ENCODE measurements at places on chromosomes 6 and 20. TPM values are rescaled to one million over a fixed set of nuclear protein-coding genes. Genes with fewer than 3 reads are reported as not detected.
A peak's percentile ranks its signal among the peaks of the same experiment; 100 is the strongest.

PLEKHG1 gene
- 35.0 TPM for total RNA-seq

SLC4A11 gene
- 8.6 TPM for total RNA-seq

DNAH8 gene
- total RNA-seq = not detected

EYA4 gene
- total RNA-seq = not detected

SOBP gene
- total RNA-seq = 0.14 TPM

SMPD2 gene
- total RNA-seq = 12.3 TPM

JPH2 gene
- total RNA-seq = 10.5 TPM

TFAP2A gene
- 8.7 TPM for total RNA-seq

PPP1R14C gene
- total RNA-seq = 2.4 TPM

LTA gene
- not detected for total RNA-seq

GRCh38 chr6:113457751-113458150 lies 399.4 kb upstream of the MARCKS start:
- H3K4me1 ChIP-seq = 0 out of 2 replicates have a peak, but pooled peaks cover 3% of the 10 kb centered on the region
- H3K27me3 ChIP-seq = no peaks in the 10 kb centered on the region
- no peaks in the 10 kb centered on the region for H3K36me3 ChIP-seq
- no peak overlapping the region for H3K27ac ChIP-seq

DNA sequence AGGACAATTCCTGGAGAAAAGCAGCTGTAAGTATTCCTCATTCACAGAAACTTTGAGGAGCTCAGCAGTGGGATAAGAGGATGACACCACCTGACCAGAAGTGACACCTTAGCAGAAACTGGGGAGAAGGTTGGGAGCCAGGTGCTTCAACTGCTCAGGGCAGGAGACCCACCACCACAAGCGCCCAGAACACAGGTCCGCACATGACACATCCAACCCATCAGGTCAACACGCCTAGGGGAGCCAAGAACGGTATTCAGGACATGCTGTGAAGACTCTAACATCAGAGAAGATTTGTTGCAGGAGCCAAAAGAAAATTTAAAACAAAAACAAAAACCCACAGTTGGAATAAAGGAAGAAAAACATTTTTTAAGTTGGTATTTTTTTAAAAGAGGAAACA lies 50.5 kb downstream of the SLC23A2 start:
- H3K4me3 ChIP-seq = no peak overlapping the region
- H3K36me3 ChIP-seq = no peaks in the 10 kb centered on the region
- no peaks in the 10 kb centered on the region for H3K27me3 ChIP-seq
- H3K4me1 ChIP-seq = no peaks in the 10 kb centered on the region
- no peak for DNase-seq
- H3K27ac ChIP-seq = no peak overlapping the region

DNA sequence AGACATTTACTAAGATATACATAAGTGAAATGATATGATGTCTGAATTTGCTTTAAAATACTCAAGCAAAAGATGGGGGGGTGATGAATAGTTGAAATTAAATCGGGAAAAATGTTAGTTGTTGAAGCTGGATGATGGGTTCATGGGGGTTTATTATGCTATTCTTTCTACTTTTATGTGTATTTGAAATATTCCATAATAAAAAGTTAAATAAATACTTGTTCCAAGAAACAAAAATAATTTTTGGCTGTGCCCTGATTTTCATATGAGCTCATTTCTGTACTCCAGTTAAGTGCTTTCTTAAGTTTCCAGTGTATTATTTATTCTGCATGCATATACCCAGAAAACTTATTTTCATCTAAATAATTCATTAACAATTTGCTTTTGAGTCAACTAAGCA lies 138.6 kb downstream of the AIG1 start:
- H3K36me3 ChIP-seq = no peaks in the 10 kb centered on the region
- H3K27me3 ChIP-seq = no peaks in the 10 kb centered on the region
- DNase-seq = no peak
- no peaks in the 10 kb centered on the region for H3K4me1 ChIP-seq

- no peak overlapping the region for H3K4me3 ChIP-seq
- no peaks in the 10 kb centered on the region for H3K36me3 ChIP-seq
- H3K27me3 ChIP-seq = no peaks in the 10 kb centered on the region
- no peaks in the 10 kb centered on the region for H3K4me1 ChIP-seq
Observed at GRCh38 chr6:166369782-166370181, 13.0 kb downstream of the MPC1 start.

- no peak overlapping the region for H3K27ac ChIP-seq
- no peaks in the 10 kb centered on the region for H3K27me3 ChIP-seq
- H3K4me3 ChIP-seq = no peak overlapping the region
- no peaks in the 10 kb centered on the region for H3K36me3 ChIP-seq
- peak; percentile 50 for DNase-seq
Observed at GRCh38 chr6:64012351-64013001, 376.9 kb downstream of the PHF3 start.

GRCh38 chr6:47147836-47148344 lies 105.8 kb upstream of the ADGRF1 start:
- no peaks in the 10 kb centered on the region for H3K36me3 ChIP-seq
- peaks cover 55% of the 10 kb centered on the region for H3K4me1 ChIP-seq
- no peak overlapping the region for H3K27ac ChIP-seq
- DNase-seq = no peak
- no peak overlapping the region for H3K4me3 ChIP-seq
- H3K27me3 ChIP-seq = no peaks in the 10 kb centered on the region

- no peak overlapping the region for H3K27ac ChIP-seq
- no peak overlapping the region for H3K4me3 ChIP-seq
- H3K4me1 ChIP-seq = no peaks in the 10 kb centered on the region
- H3K36me3 ChIP-seq = no peaks in the 10 kb centered on the region
- no peak for DNase-seq
- no peaks in the 10 kb centered on the region for H3K27me3 ChIP-seq
Observed at GRCh38 chr6:67839818-67840217, 795.3 kb upstream of the ADGRB3 start.

DNA sequence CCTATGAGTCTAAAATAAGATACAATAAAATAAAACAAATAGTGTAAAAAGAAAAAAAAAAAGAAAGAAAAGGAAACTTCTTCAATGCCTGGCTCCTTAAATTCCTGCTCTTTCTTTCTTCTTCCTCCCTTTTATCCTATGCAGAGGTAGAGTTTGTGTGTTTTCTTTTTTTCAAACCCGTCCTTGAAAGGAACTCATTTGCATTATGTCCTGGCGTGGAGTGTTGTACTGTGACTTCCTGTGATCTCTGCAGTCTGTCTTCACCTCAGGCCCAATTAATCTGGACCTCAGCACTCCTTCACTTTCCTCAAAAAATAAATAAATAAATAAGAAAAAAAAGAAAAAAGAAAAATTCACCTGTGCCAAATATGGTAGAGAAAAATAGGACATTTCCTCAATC lies 541.9 kb upstream of the SPTLC3 start:
- no peaks in the 10 kb centered on the region for H3K27me3 ChIP-seq
- DNase-seq = no peak
- H3K27ac ChIP-seq = no peak overlapping the region
- H3K36me3 ChIP-seq = no peaks in the 10 kb centered on the region
- no peaks in the 10 kb centered on the region for H3K4me1 ChIP-seq

DNA sequence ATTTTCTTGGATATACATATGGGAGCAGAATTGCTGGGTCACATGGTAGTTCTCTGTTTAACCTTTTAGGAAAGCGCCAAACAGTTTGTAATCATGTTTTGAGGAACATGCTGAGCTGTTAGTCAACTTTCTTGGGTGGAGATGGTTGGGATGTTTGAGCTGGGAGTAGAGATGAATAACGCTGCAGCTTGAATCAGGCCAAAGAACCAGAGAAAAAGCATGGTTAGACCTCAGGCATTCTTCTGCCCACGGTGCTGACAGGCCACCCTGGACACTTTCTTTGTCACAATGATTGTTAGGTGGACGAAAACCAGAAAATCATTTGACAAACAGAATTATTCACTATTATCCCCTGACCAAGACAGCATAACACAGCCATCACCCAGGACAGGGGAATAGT lies 66.8 kb downstream of the PRDM1 start:
- no peaks in the 10 kb centered on the region for H3K36me3 ChIP-seq
- H3K4me1 ChIP-seq = no peaks in the 10 kb centered on the region
- no peak for DNase-seq
- H3K27ac ChIP-seq = no peak overlapping the region
- H3K4me3 ChIP-seq = no peak overlapping the region

DNA sequence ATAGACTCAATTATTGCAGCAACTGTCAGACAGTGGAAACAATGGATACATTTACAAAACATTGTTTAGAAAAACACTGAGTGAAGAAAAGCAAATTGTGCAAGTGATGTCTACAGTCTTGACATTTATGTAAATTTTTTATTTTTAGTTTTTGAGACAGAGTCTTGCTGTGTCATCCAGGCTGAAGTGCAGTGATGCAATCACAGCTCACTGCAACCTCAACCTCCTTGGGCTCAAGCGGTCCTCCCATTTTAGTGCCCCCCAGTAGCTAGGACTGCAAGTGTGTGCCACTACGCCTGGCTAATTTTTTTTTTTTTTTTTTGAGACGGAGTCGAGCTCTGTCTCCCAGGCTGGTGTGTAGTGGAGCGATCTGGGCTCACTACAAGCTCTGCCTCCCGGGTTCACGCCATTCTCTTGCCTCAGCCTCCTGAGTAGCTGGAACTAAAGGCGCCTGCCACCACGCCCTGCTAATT lies 9.7 kb downstream of the CNBD2 start:
- no peaks in the 10 kb centered on the region for H3K36me3 ChIP-seq
- 0 out of 2 replicates have a peak, but pooled peaks cover 1% of the 10 kb centered on the region for H3K27me3 ChIP-seq
- H3K4me1 ChIP-seq = no peaks in the 10 kb centered on the region
- no peak for DNase-seq
- no peak overlapping the region for H3K27ac ChIP-seq
- no peak overlapping the region for H3K4me3 ChIP-seq

- no peak for DNase-seq
- no peaks in the 10 kb centered on the region for H3K27me3 ChIP-seq
- no peaks in the 10 kb centered on the region for H3K4me1 ChIP-seq
- no peak overlapping the region for H3K4me3 ChIP-seq
Observed at GRCh38 chr6:3778701-3779573, 27.4 kb upstream of the PXDC1 start.

- peaks cover 36% of the 10 kb centered on the region for H3K4me1 ChIP-seq
- no peak overlapping the region for H3K4me3 ChIP-seq
- no peaks in the 10 kb centered on the region for H3K36me3 ChIP-seq
- no peak overlapping the region for H3K27ac ChIP-seq
Observed at GRCh38 chr20:17602493-17602892, 32.6 kb downstream of the DSTN start.

GRCh38 chr6:130259557-130259956 lies 36.8 kb upstream of the SAMD3 start:
- H3K4me1 ChIP-seq = peaks cover 9% of the 10 kb centered on the region
- H3K4me3 ChIP-seq = no peak overlapping the region
- no peak for DNase-seq
- H3K36me3 ChIP-seq = peaks cover 2% of the 10 kb centered on the region

DNA sequence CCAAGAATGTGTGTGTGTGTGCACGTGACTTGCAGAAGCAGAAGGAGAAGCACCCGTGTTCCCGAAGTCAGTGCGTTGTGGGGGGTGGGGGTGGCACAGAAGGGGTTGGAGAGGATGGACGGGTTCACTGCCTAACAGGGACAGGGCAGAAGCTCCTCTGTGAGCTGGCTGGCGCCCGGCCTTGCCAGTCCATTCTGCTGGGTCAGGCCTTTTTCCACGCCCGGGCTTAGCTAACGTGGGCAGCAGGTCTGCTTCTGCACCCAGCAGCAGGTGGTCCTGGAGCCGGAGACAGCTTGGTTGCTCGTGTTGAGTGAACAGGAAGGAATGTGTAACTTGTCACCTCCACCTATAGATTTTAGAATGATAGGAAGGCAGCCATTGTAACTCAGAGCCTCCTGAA lies 374.4 kb downstream of the CDH4 start:
- H3K27ac ChIP-seq = no peak overlapping the region
- DNase-seq = no peak
- H3K4me1 ChIP-seq = no peaks in the 10 kb centered on the region
- H3K27me3 ChIP-seq = peaks cover 2% of the 10 kb centered on the region

DNA sequence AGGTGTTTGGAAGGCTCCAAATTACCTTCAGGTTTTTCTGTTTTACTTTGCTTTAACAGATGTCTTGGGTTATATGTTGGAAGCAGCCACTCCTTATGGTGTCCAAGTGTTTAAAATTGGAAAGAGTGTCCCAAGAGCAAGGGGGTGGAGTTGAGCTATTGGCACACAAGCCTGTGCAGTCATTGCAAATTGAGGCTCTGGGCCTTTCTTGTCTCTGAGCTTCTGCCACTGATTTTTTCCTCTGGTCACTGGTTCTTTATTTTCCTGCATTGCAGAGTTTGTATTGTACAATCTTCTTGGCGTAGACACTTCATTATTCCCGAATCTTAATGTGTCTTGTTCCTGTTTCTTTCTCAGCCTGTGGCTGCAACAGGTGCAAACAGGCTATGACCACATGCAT lies 598.8 kb downstream of the RNF144B start:
- H3K27ac ChIP-seq = no peak overlapping the region
- H3K4me3 ChIP-seq = no peak overlapping the region
- no peak for DNase-seq
- H3K36me3 ChIP-seq = no peaks in the 10 kb centered on the region
- H3K27me3 ChIP-seq = no peaks in the 10 kb centered on the region

- no peaks in the 10 kb centered on the region for H3K36me3 ChIP-seq
- DNase-seq = peak; percentile 67
- peaks cover 4% of the 10 kb centered on the region for H3K4me1 ChIP-seq
- no peak overlapping the region for H3K4me3 ChIP-seq
Observed at GRCh38 chr20:45044084-45044573, 56.8 kb downstream of the KCNS1 start.

DNA sequence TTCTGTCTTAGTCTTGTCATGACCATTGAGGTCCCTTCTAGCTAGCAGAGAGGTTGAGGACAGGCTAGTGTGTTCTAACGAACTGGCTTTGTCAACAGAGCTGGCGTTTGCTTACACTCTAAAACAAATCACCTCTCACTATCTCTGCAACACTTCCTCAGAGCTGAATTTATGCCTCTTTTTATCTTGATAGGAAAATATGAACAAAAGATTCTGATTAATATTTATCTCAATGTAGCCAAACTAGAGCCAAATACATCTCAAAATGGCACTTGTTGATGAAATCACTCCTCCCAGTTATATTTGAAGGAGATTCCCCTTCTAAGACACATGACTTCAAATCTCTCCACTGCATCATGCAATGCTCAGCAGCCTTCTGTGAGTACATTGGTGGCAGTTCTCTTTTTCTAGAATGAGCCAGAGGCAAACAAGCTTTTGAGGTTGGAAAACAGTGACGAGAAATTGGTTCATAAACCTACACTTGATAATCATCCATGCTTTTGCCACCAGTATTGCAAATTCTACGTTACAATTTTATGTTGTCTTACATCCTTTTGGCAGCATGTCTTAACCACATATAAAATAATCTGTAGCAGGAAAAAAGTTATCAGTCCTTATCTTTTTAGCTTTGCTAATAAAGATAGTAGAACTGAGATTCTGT lies 615.7 kb upstream of the CITED2 start:
- peaks cover 4% of the 10 kb centered on the region for H3K4me1 ChIP-seq
- H3K4me3 ChIP-seq = no peak overlapping the region
- H3K36me3 ChIP-seq = no peaks in the 10 kb centered on the region
- no peak overlapping the region for H3K27ac ChIP-seq
- no peaks in the 10 kb centered on the region for H3K27me3 ChIP-seq

- no peaks in the 10 kb centered on the region for H3K4me1 ChIP-seq
- no peak overlapping the region for H3K27ac ChIP-seq
- H3K36me3 ChIP-seq = no peaks in the 10 kb centered on the region
- DNase-seq = no peak
- no peak overlapping the region for H3K4me3 ChIP-seq
Observed at GRCh38 chr6:56348578-56348977, 101.2 kb upstream of the COL21A1 start.

- peak; percentile 84 for DNase-seq
- no peaks in the 10 kb centered on the region for H3K36me3 ChIP-seq
- no peak overlapping the region for H3K27ac ChIP-seq
- peaks cover 24% of the 10 kb centered on the region for H3K4me1 ChIP-seq
Observed at GRCh38 chr6:4647414-4648365, 128.5 kb upstream of the CDYL start.

Data from Caco-2 (cell line).